ENCODE measurements at places on chromosomes 4 and X.

DNA sequence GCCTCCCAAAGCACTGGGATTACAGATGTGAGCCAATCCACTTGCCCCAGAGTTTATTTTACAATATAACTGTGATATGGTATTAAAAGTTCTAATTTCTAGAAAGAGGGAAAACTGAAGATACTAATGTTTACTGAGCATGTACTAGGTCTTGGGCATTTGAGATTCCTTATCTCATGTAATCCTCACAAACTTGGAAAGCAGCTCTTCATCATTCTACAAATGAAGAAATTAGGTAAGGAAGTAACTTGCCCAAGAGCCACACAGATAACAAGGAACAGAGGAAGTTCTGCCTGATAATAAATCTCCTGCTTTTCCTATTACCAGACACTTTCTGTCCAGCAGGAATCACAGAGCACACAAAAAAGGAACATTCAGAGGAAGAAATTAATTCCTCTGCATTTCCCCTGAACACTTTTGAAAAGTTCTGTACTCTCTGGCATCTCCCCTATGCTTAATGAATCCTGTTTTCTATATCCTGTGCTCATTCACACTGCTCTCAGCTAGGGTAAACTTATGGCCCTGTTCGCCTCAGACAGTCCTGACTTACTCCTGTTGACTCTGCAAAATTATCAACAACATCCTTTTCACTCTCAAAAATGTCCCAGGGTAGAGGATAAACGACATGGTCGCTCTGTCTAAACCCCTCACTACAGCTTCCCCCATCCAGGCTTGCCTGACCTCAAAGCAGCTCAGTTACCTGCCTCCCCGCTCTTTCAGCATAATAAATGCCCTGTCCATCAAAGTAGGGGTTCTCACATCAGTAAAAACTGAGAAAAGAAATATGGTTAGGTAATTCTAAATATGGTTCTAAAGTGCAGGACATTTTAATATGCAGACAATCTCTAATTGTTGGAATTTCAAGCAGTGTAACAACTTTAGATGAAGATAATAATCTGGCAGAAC, 13.6 kb downstream of the SH3RF1 start:
- DNase-seq = no peak

GRCh38 chrX:40273356-40274050, 175.7 kb upstream of the BCOR start:
- DNase-seq = no peak

DNA sequence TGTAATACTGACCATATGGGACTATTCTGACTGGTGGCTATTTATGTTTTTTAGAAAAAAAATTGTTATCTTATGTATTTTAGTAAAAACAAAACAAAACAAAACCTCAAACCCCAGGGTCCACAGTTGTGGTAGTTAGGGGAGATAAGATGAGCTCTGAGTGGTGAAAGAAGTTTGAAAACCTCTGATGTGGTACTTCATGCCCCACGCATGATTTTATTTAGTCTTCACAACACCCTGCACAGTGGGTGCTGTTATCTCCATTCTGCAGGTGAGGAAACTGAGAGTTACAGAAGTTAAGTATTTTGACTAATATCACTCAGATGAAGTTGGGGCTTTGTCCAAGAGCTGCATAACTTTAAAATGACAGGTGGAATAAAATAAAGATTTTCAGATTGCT, 230.6 kb upstream of the TRPC5 start:
- DNase-seq = no peak

DNA sequence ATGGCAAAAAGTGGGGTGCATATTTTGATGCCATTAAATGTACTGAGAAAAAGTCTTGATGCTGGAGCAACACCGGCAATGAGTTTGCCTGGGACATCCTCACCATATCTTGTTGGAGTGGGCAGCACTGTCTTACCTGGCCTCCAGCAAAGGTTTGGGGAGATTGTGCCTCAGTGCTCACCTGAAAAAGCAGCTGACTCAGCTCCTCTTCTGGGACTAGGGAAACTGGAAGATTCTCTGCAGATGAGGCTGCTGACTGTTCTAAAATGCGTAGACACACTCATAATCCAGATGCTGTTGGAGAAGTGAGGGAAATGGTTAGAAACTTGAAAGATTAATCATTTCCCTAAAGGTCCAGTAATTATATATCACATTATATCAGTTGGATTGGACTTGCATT, 593.7 kb upstream of the HS3ST1 start:
- no peak for DNase-seq

- no peak for DNase-seq
Observed at GRCh38 chrX:18981124-18981807, 2.6 kb downstream of the PHKA2 start.
